ENCODE measurements at places on chromosomes 2 and 18.

GRCh38 chr2:105438104-105438929 is 39.5 kb upstream of the FHL2 start:
- DNase-seq = no peak

DNA sequence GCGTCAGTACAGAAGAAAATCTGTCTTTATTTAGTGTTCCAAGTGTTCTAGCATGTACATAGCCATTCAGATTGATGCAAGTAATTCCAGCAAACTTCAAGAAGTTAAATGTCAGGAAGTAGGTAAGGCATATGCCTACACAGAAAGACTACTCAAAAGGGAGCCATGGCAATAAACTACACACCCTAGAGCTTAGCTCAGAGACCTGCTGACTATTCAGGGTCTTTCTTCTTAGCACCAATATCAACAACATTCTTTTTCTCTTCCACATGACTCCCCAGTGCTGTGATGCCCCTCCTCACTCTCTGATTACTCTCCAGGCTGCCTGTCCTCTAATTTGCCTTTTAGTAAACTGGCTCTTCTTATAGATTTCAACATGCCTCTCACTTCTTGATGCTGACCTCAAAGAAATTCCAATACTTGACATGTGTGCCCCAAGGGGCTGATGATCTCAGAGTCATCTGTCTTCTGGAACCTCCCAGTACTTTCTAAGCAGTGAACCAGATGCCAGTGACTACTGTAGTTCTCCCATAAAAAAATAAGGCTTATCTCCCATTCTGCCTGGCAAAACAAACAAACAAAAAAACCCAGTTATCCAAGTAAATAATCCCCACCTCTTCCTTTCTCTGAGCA is 909.2 kb upstream of the FANCL start:
- DNase-seq = no peak

GRCh38 chr2:221962186-221962585 is 336.6 kb downstream of the PAX3 start:
- no peak for DNase-seq

DNA sequence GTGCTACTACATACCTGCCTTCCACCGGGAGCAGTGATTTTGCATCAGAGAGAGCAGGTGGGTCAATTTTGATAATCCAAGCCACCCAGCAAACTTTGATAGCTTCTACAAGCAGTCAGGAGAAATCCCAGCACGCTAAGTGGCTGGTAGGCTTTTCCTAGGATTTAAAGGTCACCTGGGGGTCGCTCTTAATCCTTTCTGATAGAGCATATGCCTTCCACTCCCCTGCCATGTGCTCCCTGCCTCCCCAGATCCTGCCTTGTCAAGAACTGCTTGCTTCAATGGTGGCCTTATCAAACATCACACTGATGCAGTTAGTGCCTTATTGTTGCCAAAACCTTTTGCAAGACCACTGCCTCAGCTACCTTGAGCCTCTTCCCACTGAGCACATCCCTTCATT is 462.3 kb upstream of the MEX3C start:
- DNase-seq = no peak

- no peak for DNase-seq
Measured at GRCh38 chr2:216286616-216287231, 85.6 kb downstream of the MARCHF4 start.

GRCh38 chr2:133139847-133140533 is 428.3 kb downstream of the NCKAP5 start:
- DNase-seq = no peak

- DNase-seq = no peak
Measured at GRCh38 chr2:26067186-26067974, 33.5 kb downstream of the RAB10 start.

Measured in GM20000 (cell line).